ENCODE measurements at places on chromosomes 6 and 20. TPM values are rescaled to one million over a fixed set of nuclear protein-coding genes. Genes with fewer than 3 reads are reported as not detected.

GRCh38 chr6:12675931-12676330 is 40.6 kb upstream of the PHACTR1 start:
- DNase-seq: no peak

- no peak for DNase-seq
These were observed 109.3 kb downstream of the SLC23A2 start for GRCh38 chr20:4891997-4892396.

DNA sequence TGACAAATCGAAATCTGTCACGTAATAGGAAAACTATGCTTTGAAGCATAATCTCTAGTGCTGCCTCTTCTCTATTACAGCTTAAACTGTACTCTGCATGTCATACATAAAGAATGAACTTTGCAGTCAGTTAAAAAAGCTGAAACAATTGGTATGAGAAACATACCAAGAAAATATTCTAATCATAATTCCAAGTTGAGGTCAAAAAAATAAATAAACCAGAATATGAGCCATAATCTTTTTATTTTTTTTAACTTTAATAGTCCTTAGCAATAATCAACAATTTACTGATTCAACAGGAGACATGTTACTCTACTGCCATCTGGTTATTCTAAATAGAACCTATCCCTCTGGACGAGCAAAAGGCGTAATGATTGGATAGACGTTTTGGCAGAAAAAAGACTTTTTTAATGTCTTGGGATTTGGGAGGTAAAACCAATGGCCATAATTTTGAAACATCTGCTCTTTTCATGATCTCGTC is 224.4 kb upstream of the FLRT3 start:
- no peak for DNase-seq

DNA sequence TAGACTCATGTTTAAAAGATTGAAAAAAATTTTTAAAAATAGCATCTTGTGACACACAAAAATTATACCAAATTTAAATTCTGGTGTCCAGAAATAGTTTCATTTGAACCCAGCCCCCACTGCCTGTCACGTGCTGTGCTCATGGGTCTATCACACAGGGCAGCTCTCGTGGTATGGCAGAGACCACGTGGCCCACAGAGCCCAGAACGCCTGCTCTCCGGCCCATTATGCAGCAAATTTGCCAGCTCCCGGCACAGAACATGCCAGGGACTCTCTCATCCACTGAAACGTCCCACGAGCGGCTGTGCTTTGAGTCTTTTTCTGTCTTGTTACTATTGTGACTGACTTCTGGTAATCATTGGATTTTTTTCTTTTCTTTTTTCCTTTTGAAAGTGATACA is 224.3 kb downstream of the TTLL2 start:
- no peak for DNase-seq

DNA sequence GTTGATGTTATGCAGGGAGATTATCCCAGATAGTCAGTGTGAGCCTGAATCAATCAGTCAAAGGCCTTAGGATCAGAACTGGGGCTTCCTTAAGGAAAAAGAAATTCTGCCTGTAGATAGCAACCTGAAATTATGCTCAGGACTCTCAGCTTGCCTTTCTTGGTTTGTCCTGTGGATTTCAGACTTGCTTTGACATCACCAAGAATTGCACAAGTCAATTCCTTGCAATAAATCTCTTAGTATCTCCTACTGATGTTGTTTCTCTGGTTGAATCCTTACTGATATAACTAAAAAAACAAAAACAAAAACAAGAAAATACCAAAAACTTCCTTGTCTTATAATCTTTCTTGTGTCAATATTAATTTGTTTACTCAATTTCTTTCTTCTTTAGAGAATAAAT is 258.9 kb upstream of the TCF21 start:
- no peak for DNase-seq

- no peak for DNase-seq
These were observed 44.0 kb downstream of the PANK2 start for GRCh38 chr20:3933218-3933617.

GRCh38 chr20:2300420-2300819 is 4.6 kb downstream of the TGM3 start:
- no peak for DNase-seq

DNA sequence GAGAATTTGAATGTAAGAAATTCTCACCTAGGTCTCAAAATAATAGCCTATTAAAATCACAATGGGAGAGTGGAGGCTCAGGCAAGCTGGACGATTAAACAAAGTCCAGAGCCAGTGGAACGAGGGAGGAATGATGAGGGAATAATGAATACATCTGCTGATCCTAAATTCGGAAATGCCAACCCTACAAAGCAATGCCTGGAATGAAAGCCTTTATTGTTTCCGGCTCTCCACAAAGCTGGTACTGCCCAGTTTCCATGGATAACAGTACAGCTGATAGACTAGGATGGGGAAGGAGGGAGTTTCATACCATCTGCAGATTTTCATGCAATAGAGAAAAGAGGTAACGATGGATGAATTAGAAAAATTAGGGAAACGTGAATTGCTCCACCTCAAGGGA is 356.1 kb downstream of the CBLN4 start:
- no peak for DNase-seq

DNA sequence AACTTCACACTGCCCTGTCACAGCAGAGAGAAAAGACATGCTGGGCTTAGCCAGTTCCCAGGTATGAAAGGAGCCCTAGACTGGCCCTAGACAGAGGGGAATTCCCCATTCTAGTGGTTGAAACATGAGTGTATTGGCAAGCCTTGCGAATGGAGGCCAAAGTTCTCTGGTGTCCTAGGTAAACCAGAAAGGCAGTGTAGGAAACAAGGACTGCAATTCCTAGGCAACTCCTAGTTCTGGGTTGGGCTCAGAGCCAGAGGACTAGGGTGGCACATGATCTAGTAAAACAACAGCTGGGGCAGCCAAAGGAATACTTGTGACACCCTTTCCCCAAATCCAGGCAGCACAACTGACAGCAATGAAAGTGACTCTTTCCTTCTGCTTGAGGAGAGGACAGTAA is 265.0 kb upstream of the EPHA7 start:
- DNase-seq: peak; percentile 35

GRCh38 chr6:62371453-62372210 is 85.6 kb upstream of the KHDRBS2 start:
- DNase-seq: no peak

- peak; percentile 26 for DNase-seq
These were observed 458.3 kb upstream of the MAP3K7 start for GRCh38 chr6:91045161-91045560.

- no peak for DNase-seq
These were observed 50.0 kb upstream of the FOXO3 start for GRCh38 chr6:108510461-108511319.

Gene ENPP3
- 11.5 TPM for total RNA-seq

Gene OPRM1
- total RNA-seq: not detected

Gene CEP250
- total RNA-seq: 41.5 TPM
